Heart left ventricle (tissue), 16 donors: ENCODE measurements at places on chromosomes 1 and 21. TPM values are rescaled to one million over a fixed set of nuclear protein-coding genes. Genes with fewer than 3 reads are reported as not detected.

- no peak for DNase-seq
These were observed 164.2 kb downstream of the HIVEP3 start for GRCh38 chr1:41754540-41754939.

GPR52 gene
- total RNA-seq: 2.8 TPM

- no peak for DNase-seq
These were observed 16.0 kb downstream of the PSRC1 start for GRCh38 chr1:109266965-109267364.

- no peak for DNase-seq
These were observed 74.0 kb upstream of the BRINP3 start for GRCh38 chr1:190551638-190552037.
